ENCODE measurements at places on chromosomes 2 and 18. TPM values are rescaled to one million over a fixed set of nuclear protein-coding genes. Genes with fewer than 3 reads are reported as not detected.

The TXNL4A gene
- 30.8 TPM for total RNA-seq

The FEV gene
- not detected for total RNA-seq

The MYO5B gene
- total RNA-seq: 0.52 TPM

The MAPK4 gene
- 5.7 TPM for total RNA-seq

The NDUFAF7 gene
- total RNA-seq: 6.3 TPM

The GULP1 gene
- 21.9 TPM for total RNA-seq

The GNLY gene
- not detected for total RNA-seq

The PLGLB2 gene
- 2.1 TPM for total RNA-seq

Data from skeletal muscle tissue (tissue), 5 donors.